ENCODE measurements at places on chromosomes 6 and 20. TPM values are rescaled to one million over a fixed set of nuclear protein-coding genes. Genes with fewer than 3 reads are reported as not detected.

Gene CBFA2T2
- total RNA-seq, result 12.3 TPM

Gene HNF4A
- total RNA-seq, result not detected

Gene UBR2
- 27.5 TPM for total RNA-seq

DNA sequence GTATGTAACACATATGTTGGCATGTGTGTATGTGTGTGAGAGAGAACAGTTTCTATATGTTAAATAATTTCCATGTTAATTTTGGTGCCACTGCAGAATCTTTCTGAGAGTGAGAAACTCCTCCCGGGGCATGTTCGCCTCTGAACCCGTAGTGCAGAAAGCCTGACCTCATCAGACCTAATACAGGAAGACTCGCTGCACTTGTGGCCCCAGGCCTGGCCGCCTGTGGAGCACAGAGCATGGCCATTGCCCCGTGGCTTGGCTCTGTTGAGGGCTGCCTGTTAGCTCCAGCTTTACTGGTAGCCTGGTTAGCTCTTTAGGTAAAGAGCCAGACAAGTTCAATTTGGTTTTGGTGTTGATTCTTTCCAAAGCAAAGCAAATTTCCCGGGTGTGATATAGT, 25.5 kb downstream of the FARS2 start:
- H3K27ac ChIP-seq, result no peak overlapping the region
- no peak overlapping the region for H3K4me3 ChIP-seq
- no peaks in the 10 kb centered on the region for H3K27me3 ChIP-seq
- peaks cover 62% of the 10 kb centered on the region for H3K4me1 ChIP-seq
- DNase-seq, result no peak

GRCh38 chr6:159110013-159110412, 59.2 kb upstream of the FNDC1 start:
- DNase-seq, result peak; percentile 58
- H3K36me3 ChIP-seq, result no peaks in the 10 kb centered on the region
- H3K27ac ChIP-seq, result no peak overlapping the region
- H3K4me3 ChIP-seq, result no peak overlapping the region

DNA sequence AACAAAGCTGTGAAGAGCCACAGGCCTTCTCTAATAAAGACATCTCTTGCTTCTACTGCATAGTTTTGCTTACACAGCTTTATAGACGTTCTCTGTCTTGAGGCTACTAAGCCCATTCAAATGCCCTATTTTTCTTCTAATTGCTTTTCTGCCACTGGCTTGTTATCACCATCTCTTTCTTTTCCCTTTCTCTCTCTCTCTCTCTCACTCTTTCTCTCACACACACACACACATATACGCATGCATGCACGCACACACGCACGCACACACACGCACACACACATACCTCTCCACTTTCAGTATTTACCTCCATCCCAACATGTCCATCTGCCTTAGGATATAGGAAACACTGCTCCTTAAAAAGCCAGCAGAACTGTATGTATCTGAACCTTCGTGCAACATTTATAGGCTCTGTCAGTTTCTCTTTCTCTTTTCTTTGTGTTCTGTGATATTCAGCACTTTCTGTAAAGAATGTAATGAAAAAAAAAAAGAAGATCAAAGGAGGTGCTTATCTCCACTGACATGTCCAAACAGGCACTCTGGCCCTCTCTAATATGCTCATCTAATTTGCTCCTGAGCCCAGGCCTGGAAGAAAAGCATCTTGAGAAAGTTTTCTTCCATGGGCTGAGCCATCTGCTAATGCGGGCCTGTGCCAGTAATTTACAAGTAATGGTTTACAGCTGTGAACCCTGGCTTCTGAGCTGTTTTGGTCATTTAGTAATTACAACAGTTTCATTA, 1046.7 kb upstream of the MAP3K7 start:
- no peak overlapping the region for H3K4me3 ChIP-seq
- DNase-seq, result no peak
- no peaks in the 10 kb centered on the region for H3K36me3 ChIP-seq
- H3K27ac ChIP-seq, result no peak overlapping the region

GRCh38 chr20:38450412-38450975, 15.4 kb upstream of the SNHG17 start:
- H3K36me3 ChIP-seq, result peaks cover 4% of the 10 kb centered on the region
- H3K4me1 ChIP-seq, result peaks cover 19% of the 10 kb centered on the region
- no peaks in the 10 kb centered on the region for H3K27me3 ChIP-seq
- no peak overlapping the region for H3K4me3 ChIP-seq
- no peak for DNase-seq
- H3K27ac ChIP-seq, result no peak overlapping the region

DNA sequence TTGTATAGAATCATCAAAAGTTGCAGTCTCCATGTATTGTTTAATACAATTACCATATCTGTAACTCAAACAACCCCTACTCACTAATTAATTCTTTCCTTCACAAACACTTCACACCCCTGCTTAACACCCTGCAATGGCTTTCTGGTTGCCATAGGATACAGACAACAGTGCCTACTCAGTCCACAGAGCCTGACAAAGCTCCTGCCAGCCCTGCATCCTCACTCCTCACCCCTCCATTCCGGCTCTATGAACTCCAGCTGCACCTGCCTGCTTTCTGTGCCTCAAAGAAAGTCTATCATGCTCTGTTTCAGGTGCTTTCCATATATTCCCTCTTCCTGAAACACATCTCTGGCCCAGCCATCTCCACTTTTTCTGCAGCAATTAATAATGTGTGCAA, 253.4 kb downstream of the HACE1 start:
- no peaks in the 10 kb centered on the region for H3K36me3 ChIP-seq
- H3K4me3 ChIP-seq, result no peak overlapping the region
- H3K27me3 ChIP-seq, result peaks cover 18% of the 10 kb centered on the region
- H3K4me1 ChIP-seq, result peaks cover 11% of the 10 kb centered on the region
- DNase-seq, result no peak
